Right kidney (tissue), 9 donors: ENCODE measurements at places on chromosomes 6 and 20.

GRCh38 chr20:45114465-45115385 lies at the start of gene WFDC5:
Gene WFDC5, minus strand, starts transcription at chr20:45115174. Its CDS starts 91 bp downstream, at chr20:45115083.
- no peak for DNase-seq

DNA sequence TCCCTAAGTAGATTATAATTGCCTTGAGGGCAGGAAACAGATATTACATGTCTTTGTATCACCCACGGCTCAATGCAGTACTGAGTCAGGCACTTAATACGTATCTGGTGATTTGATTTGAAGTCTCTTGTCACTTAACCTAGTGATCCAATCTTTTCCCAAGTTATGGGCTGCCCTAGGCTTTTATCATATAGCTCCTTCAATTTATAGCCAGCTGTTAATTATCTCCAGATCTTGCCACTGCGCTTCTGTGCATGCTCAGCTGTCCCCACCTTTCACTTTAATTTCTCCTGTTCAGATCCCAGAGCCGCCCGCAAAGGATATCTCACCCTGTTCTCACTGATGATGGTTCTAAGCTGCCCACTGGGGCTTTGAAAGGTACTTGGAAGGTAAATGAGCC lies 41.9 kb downstream of the SNHG17 start:
- no peak for DNase-seq

- DNase-seq = no peak
These were observed 218.8 kb downstream of the ESR1 start for GRCh38 chr6:152026291-152026690.

DNA sequence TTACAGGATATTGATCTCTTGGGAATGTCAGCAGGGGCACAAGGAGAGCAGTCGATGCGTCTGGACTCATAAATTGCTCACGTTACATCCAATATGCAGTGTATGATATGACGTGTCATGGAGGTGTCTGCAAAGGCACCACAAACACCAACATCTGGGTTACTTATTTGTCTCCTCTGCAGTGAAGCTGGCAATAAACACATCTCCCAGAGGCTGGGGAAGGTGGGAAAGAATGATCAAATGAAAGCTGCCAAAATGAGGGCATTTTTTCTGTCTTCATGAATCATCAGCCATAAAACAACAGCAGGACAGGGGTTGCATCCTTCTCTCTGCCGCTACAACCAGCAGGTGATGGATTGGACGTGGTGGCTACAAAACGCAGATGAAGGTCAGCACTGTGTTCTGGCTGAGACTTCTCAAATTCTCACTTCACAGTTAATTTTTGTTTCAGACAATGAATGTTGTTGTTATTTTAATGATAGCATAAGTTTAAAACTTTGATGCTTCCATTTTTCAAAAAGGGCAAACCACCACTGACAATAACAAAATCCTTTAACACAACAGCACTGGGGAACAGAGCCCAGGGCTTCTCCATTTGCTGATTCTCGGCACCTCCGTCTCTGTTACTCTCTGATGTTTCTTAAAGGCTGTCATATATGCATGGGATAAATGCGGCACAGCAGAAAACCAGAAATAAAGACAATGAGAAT lies 47.5 kb downstream of the ERMARD start:
- no peak for DNase-seq

DNA sequence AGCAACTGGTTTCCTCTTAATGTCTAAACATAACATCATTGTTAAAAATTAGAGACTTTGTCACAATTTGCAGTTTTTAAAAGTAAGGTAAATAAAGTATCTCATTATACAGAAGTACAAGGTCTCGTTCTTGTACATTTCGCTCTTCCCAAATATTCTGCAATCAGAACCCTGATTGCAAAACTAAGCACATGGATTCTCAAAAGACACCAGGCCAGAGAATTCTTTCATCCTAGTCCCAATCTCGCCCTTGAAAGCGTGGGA lies 355 bp upstream of the AKAP7 start:
- no peak for DNase-seq

GRCh38 chr6:41654698-41655151 lies 16.5 kb downstream of the MDFI start:
- no peak for DNase-seq

GRCh38 chr6:126516411-126516810 lies 176.5 kb downstream of the CENPW start:
- no peak for DNase-seq

DNA sequence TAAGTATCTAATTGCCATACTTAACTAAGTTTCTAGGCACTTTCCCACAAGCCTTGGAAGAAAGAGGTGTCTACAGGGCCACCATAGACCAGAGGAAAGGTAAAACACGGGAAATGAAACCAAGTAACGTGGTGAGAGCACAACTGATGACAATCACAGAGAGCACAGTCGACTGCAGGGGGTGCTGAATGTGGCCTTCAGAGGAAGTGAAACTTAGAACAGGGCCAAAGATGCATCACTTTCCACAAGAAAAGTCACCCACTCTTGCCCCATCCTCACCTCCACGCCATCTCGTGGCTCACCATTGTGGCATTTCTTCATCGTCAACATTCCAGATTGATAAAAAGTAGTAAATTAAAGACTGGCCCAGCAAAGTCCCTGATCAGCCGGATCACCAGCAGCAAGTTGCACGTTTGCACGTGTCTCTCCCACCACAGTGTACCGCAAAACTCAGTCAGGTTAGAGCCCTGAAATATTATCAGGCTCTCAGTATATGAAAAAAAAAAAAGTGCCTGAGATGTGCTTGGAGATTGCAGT lies 31.4 kb downstream of the HIVEP2 start:
- DNase-seq = no peak

DNA sequence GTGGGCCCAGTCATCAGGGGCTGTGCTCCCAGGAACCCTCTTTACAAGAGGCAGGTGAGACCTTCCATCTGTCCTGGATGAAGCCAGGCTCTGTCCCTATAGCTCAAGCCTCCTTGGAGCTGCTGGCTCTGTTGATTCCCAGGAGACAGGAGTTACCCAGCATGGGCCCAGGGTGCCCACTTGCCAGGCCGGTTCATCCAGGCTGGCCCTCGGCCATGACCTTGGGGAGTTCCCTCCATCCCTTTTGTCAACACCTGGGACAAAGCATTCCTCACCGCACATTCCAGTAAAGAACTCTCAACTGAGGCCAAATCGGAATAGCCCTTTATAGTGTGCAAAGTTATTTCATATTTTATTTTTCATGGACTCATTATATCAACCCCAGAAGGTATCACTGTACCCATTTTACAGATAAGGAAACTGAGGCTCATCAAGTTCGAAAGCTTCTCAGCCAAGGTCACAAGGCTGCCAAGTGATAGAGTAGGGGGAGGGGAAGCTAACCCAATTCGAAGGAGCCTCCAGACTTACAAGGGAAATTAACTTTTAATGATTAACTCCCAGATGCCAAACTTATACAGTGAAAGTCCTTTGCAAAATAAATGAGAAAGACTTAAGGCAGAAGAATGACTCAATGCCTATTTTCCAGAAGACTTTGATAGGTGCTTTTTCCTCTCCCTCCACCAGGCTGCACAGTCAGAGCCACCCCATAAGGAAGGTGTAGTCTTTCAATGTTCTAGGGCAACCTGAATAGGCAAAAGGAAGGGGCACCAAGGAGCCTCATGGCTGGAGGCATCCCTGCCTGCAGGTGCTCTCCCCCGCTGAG lies 18.5 kb downstream of the SDC4 start:
- no peak for DNase-seq

- no peak for DNase-seq
These were observed 20.9 kb upstream of the ZFAND3 start for GRCh38 chr6:37798436-37799262.

- DNase-seq = no peak
These were observed 125.9 kb downstream of the HTR1B start for GRCh38 chr6:77337392-77337791.

DNA sequence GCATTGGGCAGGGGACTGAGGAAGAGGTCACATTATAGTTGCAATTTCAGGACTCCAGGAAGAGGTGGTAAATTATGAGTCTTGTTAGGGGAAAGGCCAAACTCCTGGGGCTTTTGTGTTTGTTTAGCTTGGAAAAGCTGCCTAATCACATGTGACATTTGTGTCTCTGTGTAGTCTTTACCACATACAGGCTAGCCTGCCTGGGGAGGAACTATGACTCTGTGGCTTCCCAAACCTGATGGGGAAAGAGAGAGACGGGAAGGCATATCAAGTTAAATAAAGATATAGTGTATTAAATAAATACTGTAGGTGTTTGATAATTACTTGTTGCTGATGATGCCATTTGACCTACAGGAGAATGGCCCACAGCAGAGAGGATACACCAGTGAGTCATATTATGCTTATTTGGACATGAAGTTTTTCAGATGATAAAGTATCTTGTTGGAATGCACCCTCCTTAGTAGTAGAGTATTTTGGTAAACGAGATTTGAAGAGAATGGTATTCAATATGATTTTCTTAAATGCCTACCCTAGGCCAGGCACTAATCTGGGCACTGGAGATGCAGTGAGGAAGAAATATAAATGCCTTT lies 4.0 kb downstream of the BLTP3A start:
- DNase-seq = no peak

GRCh38 chr6:127606131-127606562 lies 29.2 kb downstream of the C6orf58 start:
- peak; percentile 31 for DNase-seq

DNA sequence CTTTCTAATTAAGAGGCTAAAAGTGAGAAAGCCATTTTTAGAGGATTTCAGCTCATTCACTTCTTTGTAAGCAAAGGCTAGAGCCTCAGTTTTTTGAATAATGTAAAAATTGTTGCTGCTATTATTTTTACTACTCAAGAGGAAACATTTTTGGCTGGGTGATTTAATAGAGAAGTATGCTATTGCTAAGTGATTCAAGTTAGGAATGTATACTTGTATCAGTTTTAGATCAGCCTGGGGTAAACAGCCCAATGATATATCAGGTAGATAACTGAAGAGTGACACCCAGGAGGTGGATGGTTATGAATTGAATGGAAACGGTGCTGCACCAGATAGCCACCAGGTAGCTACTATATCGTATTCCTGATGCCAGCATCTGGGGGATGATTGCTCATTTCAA lies 9.2 kb downstream of the QKI start:
- no peak for DNase-seq

DNA sequence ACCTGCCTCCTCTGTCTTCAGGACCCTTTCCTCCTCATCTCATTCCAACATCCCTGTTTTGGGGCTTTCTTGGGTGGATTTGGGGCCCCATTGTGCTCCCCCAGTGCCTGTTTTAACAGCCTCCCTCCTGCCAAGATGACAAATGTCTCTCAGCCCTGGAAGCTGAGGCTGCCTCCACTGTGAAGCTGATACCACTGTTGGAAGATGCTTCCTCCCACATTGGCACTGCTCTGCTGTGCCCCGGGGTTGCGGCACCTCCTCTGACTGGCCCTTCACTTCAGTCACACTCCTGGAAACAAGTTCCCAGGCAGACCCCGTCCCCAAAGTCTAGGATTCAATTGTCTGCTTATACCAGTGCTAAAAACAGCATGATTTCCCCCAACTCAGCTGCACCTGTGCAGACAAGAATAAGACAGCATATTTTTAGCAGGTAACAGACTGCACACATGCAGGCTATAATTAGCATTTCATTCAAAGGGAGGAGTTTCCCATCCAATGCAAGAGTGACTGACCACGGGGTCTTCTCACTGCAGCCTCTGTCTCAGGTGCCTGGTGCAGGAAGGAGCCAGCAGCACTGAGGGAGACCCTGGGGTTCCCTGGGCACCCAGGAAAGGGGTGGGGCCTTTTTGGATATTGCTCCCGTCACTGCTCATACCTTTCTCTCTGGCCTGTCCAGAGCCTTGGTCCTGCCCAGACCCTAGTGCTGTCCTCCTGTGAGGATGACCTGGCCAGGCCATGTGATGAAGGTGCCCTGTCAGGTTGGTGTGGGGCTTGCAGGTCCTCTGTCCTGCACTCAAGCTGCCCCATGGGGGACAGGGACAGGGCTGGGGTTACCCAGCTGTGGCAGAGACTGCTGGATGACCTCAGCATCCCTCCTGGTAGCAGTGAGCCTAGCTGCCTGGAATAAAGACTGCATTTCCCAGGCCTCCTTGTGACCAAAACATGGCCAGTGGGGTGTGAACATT lies 31.5 kb upstream of the SULF2 start:
- no peak for DNase-seq

DNA sequence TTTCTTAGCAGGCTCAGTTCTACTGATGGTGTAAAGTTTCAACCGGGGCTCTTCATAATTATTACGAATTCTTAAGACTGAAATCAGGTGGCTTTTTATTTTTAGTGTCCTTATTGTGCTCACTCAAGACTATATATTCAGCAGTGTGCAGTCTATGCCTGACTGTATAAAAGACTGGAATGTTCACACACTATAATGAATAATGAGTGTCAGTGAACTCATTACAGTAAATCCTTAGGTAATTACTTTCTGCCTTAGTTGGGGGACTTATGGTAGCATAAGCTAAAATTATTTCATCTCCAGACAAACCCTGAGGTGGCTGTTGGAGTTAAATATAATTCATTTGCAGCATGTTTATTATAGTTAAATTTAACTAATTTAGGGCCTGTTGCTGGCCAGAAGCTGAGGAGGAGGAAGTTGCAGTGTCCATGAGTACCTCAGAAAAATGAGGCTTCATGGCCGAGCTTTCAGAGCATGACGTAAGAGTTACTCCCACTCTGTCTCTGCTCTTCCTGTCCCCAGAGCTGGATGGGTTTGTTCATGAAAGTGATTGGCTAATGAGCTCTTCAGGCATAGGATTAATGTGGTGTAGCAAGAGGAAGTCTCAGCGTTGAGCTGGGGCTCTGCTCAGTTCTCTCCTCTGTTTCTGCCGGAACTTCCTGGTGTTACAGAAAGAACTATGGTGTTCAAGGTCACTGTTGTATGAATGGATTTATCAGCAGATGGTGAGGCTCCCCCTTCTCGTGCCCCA lies 335.7 kb downstream of the NRN1 start:
- no peak for DNase-seq

DNA sequence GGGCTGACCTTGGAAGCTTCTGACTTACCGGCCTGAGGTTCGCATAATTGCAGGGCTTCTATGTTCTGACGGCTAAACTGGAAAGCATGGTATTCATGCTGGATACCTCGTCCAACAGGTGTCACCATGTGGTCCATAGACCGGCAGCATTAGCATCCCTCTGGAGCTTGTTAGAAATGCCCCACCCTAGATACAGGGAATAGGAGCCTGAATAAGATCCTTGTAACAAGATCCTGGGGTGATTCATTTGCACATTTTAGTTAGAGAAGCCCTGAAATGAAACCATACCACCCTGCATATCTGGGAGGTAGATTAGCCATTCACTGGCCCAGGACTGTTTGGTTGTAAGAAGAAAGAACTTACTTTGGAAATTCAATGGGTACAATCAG lies 77.7 kb downstream of the TMEM170B start:
- DNase-seq = no peak

GRCh38 chr20:11795071-11795615 lies 122.5 kb upstream of the BTBD3 start:
- no peak for DNase-seq

GRCh38 chr6:168496997-168497331 lies 56.0 kb downstream of the SMOC2 start:
- no peak for DNase-seq
